ENCODE measurements at places on chromosomes 5 and 9.

GRCh38 chr5:89374144-89374784 lies 491.3 kb upstream of the MEF2C start:
- no peak for DNase-seq

DNA sequence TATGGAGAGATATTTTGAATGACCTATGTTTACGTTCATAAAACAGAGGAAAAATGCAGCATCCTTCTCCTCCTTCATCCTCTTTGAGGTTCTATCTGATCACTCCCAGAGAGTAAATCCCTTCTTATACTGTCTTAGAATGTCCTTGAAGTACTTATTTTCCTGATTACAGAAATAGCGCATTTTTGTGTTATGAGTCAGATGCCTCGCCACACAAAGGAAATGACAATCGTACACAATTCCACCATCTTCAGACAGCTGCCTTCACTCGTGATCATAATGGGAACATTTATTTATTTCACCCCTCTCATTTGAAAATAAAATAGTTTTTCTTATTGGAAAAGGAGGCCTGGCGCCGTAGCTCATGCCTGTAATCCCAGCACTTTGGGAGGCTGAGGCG lies 2.4 kb upstream of the GLT6D1 start:
- no peak for DNase-seq

DNA sequence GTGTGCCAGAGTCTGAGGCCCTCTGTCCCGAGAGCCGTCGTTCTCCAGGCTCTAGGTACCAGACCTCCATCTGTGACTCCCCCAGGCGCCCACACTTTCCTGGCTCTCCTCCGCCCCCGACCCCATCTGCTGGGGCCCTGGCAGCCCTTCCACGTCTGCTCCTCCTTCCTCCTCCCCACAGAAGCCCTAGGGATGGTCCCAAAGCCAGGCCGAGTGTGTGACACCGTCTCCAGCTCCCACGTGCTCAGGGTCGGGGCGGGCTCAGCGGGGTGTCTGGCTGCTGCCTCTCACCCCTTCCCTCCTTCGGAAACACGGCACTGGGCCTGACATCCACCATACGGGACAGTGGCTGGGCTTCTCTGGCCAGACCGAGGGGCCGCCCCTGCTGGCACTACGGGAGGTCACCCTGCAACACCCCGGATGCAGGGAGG lies 20.5 kb upstream of the SLC6A19 start:
- DNase-seq: no peak

DNA sequence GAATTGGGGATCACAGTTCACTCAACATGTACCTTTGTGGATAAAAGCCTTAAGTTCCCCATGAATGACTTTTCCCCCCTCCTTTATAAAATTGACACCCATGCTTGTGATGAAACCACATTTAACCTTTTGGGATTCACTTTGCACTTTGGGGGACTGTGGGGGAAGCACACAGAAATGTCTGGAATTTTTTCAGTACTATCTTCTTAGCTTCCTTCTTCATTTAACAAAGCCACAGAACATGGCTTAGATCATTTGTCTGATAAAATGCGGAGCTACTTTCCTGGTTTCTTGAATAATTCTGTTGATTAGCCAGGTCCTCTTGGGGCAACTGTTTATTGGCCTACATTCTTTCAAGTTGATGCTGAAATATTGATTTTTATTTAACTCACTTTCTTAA lies 29.9 kb downstream of the TNFSF15 start:
- DNase-seq: no peak

GRCh38 chr5:90307782-90308181 lies 101.8 kb downstream of the CETN3 start:
- DNase-seq: no peak

DNA sequence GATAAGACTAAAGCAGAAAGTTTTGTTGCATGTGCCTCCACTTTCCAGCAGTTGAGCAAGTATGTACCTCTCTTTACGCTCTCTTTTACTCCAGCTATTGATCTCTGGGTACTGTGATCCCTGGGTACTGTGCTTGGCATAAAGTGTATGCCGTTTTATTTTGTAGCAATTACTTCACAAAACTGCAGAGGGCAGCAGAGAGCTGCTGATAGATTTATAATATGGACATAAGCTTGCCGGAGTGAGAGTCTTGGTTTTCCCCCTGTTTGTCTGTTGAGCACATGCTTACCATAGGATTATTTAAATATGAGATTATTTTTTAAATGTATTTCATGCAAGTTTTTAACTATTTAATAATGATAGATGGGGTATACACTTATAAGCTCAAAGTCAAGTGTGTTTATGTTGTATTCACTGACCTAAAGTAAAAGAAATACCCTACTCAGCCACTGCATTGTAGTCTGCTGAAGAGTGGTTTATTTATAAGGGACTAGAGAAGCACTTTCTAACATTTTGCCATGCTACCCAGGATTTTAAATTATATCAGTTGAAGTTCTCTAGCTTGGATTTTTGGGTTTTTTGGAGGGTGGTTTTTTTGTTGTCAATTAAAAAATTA lies 13.0 kb downstream of the TTC1 start:
- no peak for DNase-seq

GRCh38 chr5:122022966-122023365 lies 55.1 kb downstream of the LOX start:
- DNase-seq: no peak

DNA sequence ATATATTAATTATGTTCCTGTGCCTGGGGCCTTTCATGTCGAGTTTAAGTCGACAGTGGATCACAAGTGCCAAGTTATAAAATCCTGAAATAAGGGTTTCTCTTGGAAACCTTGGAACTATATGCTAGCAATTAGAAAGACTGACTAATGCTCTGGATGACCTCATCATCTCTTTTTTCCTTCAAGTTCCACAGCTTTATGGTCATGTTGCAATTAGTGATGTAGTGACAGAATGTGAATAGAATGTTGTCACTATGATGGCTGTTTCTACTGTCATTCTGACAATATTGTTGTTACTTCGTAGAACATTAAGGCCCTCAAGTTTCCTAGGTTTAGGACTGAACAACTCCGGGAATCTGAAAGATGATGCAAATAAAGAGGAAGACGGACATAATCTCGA lies 368.0 kb upstream of the SEMA6A start:
- DNase-seq: no peak

- DNase-seq: no peak
Observed at GRCh38 chr5:124087752-124088151, 575.8 kb downstream of the CSNK1G3 start.

DNA sequence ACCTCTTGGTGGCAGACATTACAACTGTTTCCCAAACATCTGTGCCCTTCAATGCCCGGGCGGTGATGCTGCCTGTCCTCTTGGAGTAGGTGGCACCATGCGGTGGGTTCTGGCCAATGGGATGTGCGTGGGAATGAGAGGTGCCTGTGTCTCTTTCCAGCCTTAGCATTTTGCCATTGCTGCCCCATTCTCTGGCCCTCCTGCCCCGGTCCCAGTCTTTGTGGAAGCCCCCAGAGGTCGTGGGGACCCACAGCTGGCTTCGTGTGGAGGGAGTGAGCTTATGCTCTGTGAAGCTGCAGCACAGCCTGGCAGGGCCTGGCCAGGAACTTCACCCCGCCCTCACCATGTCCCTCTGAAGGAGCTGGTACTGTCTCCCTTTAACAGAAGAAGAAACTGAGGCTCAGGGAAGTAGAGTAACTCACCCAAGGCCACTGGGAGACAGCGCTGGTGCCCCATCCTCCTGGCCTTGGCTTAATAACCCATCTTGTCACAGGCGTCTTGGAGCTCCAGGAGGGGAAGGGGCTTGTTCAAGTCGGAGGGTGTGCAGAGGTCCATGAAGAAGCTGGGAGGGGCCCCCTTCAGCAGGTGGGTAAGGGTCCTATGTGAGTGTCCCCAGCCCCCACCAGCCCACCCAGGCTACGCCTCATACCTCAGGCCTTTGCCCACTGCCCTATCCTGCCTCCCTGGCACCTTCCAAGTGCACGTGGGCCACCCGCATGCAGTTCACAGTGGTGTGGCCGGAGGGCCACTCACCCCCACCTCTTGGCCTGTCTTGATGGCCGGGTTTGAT lies 173.6 kb downstream of the GAPVD1 start:
- no peak for DNase-seq

DNA sequence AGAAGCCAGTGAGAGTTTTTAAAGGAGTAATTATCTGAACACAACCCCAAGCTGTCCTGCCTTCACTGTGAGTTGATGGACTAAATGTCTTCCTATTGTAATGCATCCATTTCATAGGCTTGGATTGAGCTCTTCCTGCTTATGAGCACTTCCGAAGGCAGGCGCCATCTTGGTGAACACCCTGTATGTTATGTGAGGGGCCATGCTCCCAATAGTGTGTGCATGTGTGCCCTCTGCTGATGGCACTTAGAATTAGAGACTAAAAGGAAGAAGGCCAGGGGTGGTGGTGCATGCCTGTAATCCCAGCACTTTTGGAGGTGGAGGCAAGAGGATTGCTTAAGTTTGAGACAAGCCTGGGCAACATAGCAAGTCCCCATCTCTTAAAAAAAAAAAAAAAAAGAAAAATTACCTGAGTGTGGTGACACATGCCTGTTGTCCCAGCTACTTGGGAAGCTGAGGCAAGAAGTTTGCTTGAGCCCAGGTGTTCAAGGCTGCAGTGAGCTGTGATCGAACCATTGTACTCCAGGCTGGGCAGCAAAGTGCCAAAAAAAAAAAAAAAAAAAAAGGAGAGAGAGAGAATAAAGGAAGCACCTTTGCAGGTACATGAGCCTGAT lies 65.0 kb downstream of the C9orf152 start:
- no peak for DNase-seq

GRCh38 chr5:173327948-173328843 lies at the start of gene STC2:
STC2 (minus strand) TSS chr5:173328414; CDS start chr5:173328193, 221 bp downstream.
- peak; percentile 34 for DNase-seq

DNA sequence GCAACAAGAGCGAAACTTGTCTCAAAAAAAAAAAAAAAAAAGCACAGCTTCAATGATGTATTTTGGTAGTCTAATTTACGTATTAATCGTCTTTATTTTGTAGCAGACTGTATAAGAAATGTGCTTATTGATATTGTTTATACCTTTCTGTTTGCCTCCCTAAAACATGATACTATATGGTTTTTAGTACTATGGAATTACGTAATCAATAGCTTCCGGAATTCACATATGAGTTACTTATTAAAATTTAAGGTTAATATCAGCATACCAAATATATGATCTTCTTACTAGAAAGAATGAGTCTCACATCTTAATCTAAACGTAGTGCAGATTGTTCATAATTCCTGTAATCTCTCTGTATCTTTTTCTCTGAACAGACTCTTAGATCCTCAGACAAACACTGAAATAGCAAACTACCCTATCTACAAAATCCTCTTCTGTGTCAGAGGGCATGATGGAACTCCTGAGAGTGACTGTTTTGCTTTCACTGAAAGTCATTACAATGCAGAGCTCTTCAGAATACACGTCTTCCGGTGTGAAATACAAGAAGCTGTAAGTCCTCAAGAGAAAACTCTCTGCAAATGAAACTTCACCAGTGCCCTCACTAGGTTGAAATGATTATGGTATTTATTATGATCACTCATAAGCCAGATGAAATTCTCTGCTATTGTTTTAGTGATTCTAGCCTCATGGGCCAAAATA lies 44.4 kb upstream of the GPR21 start:
- no peak for DNase-seq

- no peak for DNase-seq
Observed at GRCh38 chr5:56422076-56422762, 189.1 kb upstream of the ANKRD55 start.

DNA sequence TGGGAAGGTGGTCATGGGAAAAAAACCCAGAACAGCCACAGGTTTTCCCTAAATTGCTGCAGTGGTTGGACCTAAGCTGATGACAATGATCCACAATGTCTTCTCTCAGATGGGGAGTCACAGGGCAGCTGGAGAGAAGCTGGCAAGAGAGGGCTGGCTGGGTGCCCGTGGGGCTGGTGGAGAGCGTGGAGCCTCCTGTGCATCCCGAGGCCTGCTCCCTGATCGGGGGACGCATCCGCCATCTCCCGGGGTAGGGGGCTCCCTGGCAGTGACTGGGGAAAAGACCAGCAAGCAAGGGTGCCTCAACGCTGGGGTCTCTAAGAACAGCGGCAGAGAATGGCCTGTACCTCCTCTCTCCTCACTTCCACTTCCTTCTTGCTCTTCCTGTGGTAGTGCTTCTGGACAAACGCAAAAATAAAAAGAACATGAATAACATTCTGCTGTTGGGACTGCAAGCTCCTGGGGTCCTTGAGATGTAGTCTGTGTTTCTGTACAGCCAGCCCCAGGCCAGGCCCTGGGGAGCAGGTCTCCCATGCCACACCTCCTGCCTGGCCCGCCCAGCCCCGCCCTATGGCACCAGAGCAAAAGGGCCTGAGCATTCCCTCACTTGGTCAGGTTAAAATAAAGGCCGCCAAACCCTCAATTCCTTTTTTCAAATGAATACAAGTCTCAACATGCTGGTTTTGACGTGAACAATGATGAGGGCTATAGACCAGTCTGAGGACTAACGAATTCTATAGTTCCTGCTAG lies 7.0 kb upstream of the MRNIP start:
- no peak for DNase-seq

GRCh38 chr5:146753641-146754040 lies 124.9 kb downstream of the PPP2R2B start:
- no peak for DNase-seq

DNA sequence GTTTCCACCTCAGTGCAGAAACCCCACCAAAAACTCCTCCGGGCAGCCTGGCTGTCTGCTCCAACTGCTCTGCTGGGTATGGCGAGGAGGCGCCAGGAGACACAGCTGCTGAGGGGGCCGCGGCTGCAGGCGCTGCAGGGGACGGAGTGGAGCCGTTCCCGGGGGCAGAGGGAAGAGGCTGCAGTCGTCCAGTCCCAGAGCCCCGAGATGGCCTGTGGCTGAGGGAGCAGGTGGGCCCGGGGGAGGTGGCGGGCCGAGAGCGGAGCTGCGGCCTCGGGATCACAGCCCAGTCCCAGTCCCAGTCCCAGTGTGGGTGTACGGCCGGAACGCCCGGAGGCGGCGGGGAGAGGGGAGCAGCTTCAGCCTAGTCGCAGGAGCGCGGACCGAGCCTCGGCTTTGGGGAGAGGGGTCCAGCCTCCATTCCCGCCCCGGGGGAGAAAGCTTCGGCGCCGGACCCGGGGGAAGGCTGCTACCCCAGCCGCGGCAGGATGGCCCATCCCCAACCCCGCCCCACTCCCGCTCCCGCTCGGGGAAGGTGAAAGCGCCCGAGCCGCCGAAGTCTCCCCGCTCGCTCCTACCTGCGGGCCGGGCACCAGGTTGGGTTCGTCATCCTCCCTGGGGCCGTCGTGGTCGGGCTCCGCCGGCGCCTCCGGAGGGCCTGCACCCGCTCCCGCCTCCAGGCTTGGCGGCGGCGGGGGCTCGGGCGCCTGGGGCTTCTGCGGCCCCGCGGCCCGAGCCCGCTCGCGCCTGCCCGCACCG lies 513 bp downstream of the FAM193B start:
- peak; percentile 61 for DNase-seq

DNA sequence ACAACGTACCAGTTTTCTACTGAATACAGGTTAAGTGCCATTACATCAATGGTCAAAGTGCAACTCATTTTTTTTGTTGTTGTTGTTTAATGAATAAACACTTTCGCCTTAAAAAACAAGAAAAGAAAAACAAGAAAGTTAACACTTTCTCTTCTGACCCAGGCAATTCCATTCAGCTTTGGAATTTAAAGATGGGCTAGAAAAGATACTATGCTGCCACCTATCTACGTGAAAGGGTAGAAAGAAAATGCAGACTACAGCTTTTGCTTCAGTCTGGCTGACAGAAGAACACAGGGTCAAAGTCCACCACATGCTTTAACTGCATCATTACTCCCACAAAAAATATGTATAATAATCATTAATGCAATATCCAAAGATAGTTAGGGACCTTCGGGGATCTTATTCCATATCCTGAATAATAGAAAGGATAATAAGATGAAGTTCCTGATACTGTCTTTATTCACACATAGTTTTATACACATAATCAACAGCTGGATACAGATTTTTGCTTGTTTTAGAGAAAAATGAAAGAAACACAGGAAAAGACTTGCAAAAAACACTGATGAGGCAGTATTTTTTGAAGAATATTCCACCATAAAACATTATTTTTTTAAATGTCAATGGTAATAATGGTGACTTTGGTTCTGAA lies 40.4 kb downstream of the ZDHHC21 start:
- no peak for DNase-seq

Data from activated CD4-positive, CD25-positive, alpha-beta regulatory T cell treated with anti-CD3 and anti-CD28 coated beads, Interleukin-2, amount 50 U/mL, for 72 hours (primary cell).